ENCODE measurements at places on chromosomes 13 and 19. TPM values are rescaled to one million over a fixed set of nuclear protein-coding genes. Genes with fewer than 3 reads are reported as not detected.

FBXO17 gene
- not detected for total RNA-seq

IZUMO4 gene
- total RNA-seq: 7.3 TPM

TUBB4A gene
- 5.9 TPM for total RNA-seq

CUL4A gene
- 97.6 TPM for total RNA-seq

GPC6 gene
- not detected for total RNA-seq

TMEM238 gene
- total RNA-seq: 11.7 TPM

ZNF763 gene
- 1.3 TPM for total RNA-seq

SPINT2 gene
- total RNA-seq: 71.3 TPM

Measured in T-helper 2 cell treated with Interferon-gamma antibody and Interleukin-4, amounts not matched to agents 100 ng/mL and 5 ng/mL, for 36 hours (primary cell).